ENCODE measurements at places on chromosomes 16 and 17.

DNA sequence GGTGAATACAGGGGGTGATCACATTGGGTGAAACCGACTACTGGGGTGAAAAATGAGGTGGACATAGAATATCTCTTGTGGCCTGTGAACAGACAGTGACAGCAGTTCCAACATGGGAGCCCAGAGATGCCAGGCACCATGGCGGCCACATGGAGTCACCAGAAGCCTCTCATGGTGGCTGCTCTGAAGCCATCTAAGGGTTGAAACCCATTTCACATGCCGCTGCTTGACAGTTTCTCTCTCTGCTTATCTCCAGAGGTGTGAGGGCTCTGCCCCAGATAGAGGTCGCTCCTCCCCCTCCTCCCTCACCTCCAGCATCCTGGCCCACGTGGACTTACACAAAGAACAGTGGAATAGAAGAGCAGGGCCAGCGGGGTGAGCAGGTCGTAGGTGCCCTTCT, 37.9 kb upstream of the PIK3R6 start:
- no peak for DNase-seq

- DNase-seq = no peak
Observed at GRCh38 chr17:17941015-17941414, 31.2 kb downstream of the TOM1L2 start.

DNA sequence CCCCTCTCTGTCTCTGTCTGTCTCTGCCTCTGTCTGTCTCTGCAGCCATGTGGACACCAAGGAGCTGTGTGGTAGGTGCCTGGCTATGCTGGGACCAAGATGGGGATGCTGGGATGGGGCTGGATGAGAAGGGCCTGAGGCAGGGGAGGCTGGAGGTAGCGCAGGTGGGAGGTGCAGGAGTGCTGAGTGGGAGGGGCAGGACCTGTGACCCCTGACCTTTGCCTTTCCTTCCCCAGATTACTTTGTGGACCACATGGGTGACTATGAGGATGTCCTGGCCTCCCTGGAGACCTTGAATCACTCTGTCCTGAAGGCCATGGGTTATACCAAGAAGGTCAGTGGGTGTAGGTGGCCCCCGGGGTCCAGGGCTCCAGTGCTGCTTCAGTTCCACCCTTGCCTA, 12.8 kb downstream of the NECAB2 start:
- DNase-seq = no peak

DNA sequence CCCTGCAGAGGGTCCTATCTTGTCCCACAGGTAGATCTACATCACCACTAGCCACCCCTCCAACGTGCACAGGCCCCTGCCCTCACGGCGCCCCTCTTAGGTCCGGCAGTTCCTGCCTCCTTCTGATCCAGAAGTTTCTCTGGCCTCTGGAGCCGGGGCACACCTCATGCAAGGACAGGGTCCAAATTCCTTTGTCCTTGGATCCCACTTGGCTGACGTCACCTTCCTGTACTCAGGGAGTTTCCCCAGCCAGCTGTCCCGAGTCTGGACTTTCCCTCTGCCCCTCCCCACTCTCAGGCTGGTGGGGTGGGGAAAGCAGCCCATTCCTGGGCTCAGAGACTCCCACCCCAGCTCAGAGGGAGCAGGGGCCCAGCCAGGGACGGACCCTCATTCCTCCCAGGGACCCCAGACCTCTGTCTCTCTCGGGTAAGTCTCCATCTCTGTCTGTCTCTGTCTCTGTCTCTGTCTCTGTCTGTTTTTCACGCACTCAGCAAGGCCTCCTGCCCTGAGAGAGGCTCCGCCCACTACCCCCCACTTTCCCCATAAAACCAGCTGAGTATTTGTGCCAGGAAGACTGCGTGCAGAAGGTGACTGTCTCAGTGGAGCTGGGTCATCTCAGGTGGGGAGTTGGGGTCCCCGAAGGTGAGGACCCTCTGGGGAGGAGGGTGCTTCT, at the start of gene IL32:
Gene IL32, plus strand, starts transcription at position 572 of the 673 bp plus-strand sequence. CDS start 172 bp downstream, outside the sequence.
- no peak for DNase-seq

DNA sequence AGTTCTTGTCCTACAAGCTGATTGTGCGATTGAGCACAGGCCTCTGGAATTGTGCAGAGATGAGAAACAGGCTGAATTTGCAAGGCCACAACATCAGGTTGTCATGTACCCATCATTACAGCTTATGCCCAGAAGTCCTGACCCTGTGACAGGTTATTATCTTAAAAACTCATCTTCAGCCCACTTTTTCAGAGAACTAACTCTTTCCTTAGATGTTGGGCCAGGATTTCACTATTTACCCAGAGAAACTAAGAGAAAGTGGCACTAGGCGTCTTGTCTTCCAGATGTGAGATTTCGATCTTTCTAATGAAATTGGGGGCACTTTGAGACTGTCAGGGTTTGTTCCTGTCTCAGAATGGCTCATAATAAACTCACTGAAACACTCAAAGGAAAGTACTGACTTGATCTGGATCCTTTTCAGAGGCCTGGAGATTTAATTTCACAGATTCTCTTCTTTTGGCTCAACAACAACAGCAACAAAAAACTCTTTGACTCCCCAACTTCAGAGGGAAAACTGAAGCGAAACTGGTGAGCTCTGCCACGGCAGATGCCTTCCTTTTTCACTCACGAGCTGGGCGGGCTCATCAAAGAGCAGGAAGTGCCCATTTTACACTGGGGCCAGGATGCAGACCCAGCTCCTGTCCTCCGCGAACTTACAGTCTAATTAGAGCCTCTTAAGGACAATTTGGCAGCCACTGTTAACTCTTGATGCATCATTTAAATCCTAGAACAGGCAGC, 17.7 kb upstream of the SLC12A3 start:
- DNase-seq = no peak

DNA sequence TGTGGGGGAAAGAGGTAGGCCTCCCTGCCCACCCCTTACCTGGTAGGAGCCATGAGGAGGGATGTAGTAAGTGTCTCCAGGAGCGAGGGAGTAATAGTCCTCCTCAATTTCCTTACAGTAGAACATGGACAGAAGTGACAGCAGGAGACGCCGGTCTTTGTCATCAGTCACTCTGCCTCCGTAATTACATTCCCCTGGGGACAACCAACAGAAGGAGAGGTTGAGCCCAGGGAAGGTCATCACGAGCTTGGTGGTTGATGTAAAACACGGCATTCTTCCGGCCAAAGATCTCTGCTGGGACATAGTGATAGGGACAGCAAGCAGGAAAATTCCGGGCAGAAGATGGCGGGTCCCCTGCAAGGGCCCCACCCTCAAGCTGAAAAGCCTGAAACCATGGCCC, 47.9 kb downstream of the LYRM1 start:
- DNase-seq = no peak

DNA sequence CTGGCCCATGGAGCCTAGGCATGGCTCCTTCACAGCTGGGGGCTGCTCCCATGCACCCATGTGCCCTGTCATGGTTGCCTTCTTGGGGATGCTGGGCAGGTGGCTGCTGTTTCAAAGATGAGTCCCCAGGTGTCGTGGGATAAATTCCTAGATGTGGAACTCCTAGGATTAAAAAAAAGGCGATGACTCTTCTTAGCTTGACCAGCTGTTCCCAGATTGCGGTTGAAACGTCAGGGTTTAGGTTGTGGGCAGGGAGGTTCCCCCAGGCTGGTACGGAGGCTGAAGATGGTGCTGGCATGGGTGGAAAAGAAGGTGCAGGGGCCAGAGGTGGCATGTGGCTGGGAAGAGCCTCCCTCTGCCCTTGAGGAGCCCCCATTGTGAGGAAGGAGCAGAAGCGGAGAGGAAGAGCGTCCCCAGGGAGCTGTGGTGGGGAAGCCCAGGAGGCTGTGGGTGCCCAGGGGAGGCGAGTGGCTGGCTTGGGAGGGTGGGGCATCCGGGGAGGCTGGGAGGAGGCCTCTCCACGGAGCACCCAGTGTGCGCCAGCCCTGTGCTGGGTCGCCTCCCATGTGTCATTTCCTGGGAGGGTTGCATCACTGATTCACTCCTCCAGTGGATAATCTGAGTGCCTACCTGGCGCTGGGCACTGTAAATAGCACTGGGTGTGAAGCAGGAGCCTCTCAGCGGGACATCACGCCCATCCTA, 7.5 kb upstream of the KCNJ12 start:
- no peak for DNase-seq
